ENCODE measurements at places on chromosomes 5 and 9.

DNA sequence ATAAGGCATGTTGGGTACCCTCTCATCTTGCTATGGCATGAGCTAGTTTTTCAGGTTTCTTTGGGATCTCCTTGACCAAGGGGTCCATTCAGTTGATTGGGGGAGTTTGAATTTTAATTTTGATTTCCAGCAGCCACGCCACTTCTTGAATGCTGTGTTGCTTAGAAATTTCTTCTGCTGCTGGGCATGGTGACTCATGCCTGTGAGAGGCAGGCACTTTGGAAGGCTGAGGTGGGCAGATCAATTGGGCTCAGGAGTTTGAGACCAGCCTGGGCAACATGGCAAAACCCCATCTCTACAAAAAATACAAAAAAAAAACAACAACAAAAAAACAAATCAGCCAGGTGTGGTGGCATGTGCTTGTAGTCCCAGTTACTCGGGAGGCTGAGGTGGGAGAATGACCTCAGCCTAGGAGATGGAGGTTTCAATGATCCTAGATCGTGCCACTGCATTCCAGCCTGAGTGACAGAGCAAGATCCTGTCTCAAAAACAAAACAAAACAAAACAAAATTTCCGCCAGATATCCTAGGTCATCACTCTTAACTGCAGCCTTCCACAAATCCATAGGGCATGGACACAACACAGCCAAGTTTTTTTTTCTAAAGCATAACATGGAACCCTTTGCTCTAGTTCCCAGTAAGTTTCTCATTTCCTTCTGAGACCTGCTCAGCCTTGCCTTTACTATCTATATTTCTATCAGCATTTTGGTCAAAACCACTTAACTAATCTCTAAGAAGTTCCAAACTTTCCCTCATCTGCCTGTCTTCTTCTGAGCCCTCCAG, 17.7 kb downstream of the TMC1 start:
- no peak for DNase-seq

DNA sequence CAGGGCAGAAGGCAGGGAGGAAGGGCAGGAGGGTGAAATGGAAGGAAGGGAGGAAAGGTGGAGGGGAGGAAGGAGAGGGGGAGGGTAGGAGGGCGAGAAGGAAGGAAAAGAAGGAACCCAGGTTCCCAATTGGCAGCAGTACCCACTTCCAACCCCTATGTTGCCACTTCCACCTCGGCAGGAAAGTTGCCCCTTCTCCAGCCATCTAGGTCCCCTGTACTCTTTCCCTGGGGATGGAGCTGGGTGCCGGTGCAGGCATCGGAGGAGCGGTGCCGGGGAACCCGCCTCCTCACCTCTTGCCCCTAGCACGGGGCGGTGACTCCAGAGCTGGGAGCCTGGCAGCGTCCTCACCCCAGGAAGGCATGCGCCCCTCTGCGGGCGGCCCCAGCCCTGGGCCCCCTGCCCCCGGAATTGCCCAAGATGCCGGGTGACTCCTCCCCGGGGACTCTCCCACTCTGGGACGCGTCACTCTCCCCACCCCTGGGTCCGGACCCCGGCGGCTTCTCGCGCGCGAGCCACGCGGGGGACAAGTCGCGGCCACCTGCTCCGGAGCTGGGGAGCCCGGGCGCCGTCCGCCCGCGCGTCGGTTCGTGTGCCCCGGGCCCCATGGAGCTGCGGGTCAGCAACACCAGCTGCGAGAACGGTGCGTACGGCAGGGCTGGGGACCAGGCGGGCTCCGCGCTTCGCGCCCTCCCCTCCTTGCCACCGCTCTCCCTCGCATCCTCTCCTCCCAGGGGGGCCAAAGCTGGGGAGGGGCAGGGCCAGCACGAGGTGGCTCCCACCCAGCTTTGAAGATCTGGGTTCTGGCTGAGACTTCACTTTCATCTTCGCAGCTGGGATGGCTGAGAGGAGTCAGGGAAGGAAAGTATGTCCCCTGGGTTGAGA, at the start of gene NIPAL4:
Gene NIPAL4, plus strand, starts transcription at position 499 of the 885 bp plus-strand sequence. Its CDS starts 108 bp downstream, at position 607.
- DNase-seq: no peak

DNA sequence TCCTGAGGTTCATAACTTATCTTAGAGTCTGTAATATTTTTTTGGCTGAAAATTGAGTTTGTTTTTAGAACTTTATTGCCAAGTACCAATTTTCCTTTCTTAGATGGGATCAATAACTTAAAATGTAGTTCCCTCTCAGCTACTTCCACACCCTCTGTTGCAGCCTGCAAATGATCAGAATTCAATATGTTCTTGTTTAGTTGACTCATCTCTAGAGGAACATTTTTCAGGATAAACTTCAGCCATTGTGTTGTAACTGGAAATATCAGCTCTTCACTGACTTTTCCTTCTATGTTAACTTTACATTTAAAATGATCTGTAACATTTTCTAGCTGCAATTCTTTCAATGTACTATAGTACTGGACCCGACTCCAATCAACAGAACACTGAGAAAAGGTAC, 115.7 kb downstream of the ESM1 start:
- no peak for DNase-seq

- peak; percentile 35 for DNase-seq
Measured at GRCh38 chr9:130995086-130996011, 13.6 kb upstream of the LAMC3 start.

DNA sequence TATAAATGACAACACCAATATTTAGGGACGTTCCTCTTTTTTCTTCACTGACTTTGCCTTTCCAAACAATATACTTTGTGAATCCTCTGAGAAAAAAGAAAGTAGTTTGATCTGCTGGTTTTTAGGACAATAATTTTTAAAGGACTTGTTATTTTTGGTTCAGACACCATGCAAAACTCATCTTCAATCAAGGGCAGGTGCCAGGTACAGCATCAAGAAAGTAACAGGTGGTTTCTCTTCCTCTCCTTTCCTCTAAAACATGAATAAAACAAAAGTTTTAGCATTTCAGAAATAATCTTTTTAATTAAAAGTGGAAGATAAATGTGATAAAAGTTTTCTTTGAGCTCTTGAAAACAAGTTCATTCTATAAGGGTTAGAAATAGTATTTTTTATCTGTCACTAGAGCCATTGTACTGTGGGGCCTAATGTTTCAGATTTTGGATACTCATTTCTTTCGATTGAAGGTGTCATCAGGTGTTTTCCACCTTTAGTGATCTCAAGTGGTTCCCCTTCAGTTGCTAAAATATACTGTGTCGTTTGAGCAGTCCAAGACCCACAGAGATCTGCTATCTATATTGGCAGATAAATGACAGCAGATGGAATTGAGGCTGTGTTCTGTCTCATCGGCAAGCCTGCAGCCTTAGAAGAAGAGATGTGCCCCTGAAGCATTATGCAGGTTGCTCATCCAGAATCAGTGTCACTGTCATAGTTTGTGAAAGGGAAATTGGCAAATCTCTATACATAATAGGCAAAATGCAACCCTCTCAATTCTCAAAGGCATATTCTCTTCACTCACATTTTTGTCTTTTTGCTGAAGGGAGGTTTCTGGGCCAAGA, 499.7 kb downstream of the PDE4D start:
- no peak for DNase-seq

GRCh38 chr5:10839916-10840599, 79.0 kb upstream of the DAP start:
- no peak for DNase-seq

DNA sequence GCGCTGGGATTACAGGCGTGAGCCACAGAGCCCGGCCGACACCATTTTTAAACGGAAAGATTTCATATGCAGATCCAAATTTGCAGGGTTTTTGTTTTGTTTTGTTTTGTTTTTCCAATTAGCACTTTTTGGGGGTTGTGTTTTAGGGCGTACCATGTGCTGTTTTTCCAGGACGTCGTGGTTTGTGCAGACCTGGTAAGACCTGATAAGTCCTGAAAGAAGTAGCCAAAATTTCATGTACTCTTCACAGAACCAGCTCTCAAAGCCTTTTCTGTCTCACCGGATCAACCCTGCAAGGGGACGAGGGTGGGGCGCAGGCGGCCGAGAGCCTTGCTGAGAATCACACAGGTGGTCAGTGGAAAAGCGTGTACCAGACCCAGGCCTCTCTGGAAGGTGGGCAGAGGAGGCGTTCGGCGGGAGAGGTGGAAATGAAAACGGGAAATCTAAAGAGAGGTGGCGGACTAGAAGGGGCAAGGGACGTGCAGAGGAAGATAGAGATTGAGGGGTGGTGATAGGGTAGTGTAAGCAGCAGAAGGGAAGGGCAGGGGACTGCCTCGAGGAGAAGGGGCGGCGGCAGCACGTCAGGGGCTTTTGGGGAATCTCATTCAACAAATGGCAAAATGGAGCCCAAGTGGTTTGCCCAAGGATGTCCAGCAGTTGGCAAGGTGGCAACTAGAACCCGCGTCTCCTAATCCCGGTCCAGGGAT, 1.1 kb upstream of the FAF2 start:
- DNase-seq: no peak

GRCh38 chr9:136147038-136147889, 28.6 kb upstream of the TMEM250 start:
- no peak for DNase-seq

- peak; percentile 50 for DNase-seq
Measured at GRCh38 chr5:43702815-43703214, 99.8 kb downstream of the NNT start.

- no peak for DNase-seq
Measured at GRCh38 chr5:93034621-93035590, 546.1 kb downstream of the NR2F1-AS1 start.

- no peak for DNase-seq
Measured at GRCh38 chr5:180331647-180331950, 21.5 kb downstream of the GFPT2 start.

- DNase-seq: no peak
Measured at GRCh38 chr9:121778252-121779225, 127.1 kb downstream of the DAB2IP start.

DNA sequence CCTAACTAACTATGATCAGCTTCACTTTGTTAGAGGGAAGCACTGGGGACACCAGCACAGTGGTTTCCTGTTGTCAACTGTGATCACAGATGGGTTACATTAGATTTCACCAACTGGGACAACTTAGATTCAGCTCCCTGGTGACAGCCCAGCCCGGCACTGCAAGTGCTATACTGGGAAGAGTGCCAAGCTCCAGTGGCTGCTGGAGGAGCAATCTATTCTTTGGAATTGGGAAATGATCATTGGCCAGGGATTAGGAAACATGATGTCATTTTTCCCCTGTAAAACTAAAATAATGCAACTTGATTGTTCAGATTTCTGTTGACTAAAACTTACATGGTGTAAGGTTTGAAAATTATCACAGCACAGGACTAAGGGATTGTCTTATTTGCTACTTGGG, 33.2 kb downstream of the PTGR1 start:
- DNase-seq: no peak

- no peak for DNase-seq
Measured at GRCh38 chr9:136832581-136832980, 9.7 kb upstream of the AJM1 start.

DNA sequence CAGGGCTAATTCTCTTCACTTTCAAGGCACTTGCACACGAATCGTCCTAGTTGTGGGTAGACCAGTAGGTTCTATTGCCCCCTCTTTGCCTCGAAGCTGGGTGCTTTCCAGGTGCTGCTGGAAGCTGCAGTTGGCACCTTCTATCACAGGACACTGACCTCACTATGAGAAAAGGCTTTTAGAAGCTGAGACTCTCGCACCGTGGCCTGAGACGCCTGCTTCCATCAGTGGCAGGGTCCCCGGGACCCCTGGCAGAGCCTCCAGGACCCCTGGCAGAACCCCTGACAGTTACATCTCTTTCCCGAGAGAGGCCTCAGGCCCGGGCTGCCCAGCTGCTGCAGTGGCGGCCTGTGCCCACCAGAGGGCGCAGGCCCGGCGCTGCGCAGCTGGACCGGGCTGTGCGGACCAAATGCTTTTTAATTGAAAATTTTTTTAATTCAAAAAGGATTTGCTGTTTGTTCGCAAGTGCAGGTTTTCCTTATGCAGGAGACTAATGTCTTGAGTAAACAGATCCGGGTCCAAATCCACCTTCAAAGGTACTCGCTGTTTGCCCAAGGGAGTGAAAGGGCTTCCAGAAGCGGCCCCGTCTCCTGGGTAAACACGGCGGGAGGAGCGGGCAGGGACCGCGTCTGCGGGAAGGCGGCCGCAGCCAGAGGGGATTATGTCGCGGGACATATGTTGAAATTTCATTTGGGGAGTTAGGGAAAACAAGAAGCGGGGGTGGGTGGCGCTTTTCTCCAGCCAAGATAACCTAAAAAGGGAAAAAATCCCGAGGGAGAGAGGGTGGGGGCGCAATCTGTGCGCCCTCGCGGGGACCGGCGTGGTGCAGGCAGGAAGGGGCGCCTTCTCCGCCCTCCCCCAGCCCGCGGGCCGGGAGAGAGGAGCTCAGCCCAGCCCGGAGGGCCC, 114.5 kb upstream of the LMX1B start:
- DNase-seq: peak; percentile 22

DNA sequence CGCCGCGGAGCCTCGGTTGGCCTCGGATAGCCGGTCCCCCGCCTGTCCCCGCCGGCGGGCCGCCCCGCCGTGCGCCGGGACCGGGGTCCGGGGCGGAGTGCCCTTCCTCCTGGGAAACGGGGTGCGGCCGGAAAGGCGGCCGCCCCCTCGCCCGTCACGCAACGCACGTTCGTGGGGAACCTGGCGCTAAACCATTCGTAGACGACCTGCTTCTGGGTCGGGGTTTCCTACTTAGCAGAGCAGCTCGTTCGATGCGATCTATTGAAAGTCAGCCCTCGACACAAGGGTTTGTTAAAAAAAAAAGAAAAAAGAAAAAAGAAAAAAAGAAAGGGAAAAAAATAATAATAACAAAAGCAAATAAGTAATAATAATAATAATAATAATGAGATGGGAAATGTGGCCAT, 112.8 kb downstream of the GCNT1 start:
- no peak for DNase-seq

DNA sequence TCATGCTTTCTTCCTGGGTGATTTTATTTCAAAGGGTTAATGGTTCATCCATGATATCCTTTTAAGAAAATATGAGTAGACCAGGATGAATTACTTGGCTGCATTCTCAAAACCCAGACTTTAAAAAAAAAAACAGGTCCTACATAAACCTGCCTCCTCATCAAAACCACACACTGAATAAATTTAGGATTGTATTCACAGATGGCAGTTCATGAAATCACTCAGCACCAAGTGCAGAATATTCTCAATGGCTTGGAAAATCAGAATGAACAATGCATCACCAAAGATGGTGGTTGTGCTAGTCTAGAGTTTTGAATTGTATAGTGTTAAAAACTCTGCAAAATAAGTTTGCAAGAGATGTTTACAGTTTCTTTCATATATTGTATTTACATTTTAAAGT, 145.4 kb upstream of the GRAMD2B start:
- no peak for DNase-seq

GRCh38 chr5:43772764-43773477, 169.9 kb downstream of the NNT start:
- peak; percentile 2 for DNase-seq

Measured in COR-L47 (cell line).